NCI-H187 (cell line): ENCODE measurements at places on chromosomes 16 and 17.

GRCh38 chr16:1874854-1875253, 2.9 kb upstream of the MEIOB start:
- DNase-seq = no peak

DNA sequence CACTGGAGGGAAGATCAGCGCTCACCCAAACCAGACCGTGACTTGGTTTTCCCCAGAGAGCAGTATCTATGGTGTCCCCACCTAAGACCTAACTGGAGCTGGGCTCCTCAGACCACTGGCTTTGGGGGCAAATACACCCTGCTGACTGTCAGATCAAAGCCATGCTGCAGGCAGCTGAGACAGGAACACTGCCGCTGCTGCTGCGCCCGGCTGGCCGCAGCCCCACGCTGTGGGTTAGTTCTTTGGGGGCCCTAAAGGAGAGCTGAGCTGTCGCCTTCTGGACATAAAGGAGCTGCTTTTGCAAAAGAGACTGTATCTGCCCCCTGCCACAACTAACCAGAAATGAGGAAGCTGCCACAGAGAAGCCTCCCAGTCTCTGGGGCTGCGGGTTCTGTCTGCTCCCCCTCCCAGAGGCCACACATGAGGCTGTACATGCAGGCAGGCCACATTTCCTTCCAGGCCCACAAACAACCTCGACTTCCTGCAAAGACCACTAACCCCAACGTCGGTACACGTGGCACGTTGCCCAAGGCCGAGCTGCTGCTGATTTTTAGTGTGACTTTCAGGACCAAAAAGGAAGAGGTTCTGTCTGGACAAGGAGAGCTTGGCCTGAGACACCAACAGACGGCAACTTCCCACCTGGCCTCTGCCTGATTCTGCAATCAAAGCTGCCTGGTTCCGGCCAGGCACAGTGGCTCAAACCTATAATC, 18.2 kb upstream of the ABR start:
- no peak for DNase-seq

GRCh38 chr16:28604186-28604565, 5.7 kb downstream of the SULT1A1 start:
- no peak for DNase-seq

DNA sequence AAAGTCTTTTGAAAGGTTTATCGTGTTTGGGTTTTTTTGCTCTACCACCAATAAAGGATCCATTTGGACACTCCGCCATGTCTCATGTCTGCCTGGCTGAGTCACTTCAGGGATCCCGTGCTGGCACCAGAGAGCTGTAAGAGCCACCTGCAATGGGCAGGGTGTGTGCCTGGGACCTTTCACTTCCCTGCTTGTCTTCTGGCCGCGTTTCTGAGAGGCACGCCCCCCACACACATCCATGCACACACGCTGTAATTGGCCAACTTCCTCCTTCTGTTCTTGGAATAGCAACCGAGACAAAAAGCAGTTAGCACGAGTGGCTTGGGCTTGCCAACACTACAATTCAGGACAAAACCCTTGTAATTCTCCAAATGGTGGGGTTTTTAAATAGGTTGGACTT, 9.8 kb upstream of the SOST start:
- no peak for DNase-seq

DNA sequence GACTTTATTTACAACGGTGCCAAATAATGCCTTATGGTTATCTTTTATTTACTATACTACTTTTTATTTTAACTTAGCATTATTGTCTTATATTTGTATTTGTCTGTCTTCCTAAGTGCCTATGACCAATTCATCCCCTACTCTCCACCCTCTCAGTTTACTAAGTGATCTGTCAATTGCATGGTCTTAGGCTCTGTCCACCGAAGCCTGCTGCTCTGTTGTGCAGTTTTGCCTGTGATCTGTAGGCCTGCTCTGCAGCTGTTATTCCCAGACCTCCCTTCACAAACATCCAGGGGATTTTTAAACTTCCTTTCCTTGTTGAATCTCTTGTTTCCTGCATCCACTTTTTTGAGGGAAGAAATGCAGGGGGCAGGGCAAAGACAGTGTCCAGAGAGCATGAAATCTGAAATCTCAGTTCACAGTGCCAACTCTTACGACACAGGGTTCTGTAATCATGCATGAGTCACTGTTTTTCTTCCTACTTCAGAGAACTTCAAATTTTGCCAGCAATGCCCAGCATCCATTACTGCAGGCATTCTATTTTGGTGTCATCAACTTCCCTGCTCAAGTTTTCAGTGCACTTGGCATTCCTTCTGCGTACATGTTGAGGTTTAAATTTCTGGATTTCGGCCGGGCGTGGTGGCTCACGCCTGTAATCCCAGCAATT, 11.4 kb downstream of the SLFN5 start:
- DNase-seq = no peak

- peak; percentile 44 for DNase-seq
Observed at GRCh38 chr16:75087375-75087979, 29.1 kb downstream of the LDHD start.

DNA sequence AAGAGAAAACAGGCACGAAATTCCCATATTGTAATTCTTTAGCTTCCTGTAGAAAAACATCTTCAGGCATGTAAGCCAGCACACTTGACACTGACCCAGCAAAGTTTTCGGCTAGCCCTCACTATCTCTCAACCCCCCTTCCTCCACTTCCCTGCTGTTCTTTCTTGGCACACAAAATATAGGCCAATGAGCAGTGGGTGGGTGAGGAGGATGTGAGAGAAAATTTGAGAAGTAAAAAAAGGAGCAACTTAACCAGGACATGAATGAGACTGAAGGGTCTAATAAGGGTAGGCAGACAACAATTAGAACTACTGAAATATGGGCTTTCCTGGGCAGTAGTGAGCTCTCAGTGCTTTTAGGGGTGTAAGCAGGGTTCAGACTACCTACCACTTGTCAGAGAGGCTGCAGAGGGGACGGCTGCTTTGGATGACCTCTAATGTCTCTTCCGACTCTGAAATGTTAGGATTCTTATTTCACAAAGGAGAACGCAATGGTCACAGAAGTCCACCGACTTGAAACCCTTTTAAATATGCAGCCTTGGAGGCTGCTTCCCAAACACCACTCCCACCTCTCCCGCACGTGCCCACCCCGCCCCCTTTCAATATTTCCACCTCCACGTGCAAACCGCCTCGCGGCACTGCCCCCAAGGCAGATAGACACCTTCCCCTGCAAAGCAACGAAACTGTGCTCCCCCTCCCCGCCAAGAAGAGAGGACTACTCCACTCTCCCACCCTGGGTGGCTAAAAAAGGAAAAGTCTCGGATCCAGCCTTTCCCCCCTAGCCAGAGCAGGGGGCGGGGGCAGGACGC, 889 bp downstream of the MBTD1 start:
- no peak for DNase-seq

DNA sequence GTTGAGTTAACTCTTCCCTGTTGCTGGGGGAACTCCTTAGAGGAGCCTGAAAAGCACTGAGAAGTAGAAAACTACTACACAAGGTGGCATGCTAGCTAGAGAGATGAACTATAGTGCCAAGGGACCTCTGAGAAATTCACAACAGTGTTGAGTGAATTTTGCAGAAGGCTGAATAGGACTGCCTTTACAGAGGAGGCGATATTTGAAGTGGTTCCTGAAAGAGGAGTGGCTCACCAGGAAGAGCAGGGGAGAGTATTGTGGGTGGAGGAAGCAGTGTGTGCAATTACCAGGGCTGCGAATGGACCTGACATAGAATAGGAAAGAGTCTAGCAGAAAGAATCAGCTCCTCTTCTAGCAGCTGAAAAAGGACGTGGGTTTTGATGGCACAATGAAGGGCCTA, 66.4 kb downstream of the CDK5R1 start:
- DNase-seq = peak; percentile 15

- DNase-seq = no peak
Observed at GRCh38 chr17:46154151-46154816, 38.9 kb downstream of the KANSL1 start.

DNA sequence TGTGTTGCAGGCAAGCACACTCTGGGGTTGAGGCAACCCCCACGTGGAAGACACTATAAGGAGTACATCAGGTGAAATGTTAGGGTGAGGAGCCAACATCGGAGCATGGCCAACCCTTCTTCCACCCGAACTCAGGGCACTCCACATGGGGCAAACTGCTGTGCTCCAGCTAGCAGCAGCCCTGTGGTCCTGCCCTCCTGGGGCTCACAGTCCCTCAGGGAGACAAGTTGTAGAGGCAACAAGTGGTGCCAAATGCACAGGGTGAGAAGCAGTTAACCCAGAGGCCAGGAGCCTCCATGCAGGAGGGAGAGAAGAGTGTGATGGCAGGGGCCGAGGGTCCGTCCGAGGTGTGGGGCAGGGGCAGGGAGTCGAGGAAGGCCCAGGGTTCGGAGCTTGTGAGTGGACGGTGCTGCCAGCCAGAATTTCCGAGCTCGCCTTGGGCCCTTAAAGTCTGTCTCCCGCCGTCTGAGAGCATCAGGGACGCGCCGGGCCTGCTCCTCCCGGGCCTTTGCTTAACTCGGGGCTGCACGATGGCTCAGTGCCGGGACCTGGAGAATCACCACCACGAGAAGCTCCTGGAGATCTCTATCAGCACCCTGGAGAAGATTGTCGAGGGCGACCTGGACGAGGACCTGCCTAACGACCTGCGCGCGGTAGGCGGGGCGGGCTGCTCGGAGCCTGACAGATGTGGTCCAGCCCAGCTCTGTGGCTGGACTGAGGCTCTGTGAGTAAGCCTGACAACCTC, 32.3 kb downstream of the ATPAF2 start:
- no peak for DNase-seq

DNA sequence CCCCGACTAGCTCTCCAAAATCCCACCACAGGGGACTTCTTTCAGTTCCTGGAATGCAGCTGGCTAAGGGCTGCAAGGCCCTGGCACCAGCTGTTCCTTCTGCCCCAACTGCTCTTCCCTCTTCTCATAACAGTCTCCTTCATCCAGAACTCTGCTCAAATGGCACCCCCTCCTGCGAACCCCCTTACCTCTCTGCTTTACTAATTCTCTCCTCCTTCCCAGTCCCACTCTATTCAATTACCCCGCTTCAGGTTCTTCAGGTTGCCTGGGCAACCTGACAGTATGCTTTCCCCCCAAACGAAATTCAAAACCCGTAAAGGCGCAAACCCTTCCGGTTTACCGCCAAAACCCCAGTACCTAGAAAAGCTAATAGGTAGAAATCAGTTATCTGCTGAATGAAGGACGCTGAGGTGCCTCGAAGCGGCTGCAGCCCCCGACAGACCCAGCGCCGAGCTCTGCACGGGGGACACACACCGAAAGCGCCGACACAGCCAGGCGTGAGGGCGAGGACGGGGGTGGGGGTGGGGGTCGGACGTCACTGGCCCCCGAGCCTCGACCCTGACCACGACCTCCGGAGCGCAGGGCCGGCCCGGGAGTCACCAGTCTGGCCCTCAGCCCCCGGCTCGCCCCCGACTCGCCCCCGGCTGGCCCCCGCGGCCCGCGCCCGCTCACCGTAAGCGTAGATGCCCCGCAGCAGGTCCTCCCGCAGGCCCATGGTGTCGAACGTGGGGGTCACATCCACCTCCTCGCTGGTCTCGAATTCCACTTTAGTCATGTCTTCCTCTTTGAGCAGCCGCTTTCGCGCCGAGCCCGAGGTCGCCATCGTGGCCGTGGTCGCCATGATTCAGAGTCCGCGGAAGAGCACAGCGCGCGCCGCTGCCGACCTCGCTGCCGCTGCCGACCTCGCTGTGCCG, 550 bp downstream of the EIF4A3 start:
- DNase-seq = no peak

DNA sequence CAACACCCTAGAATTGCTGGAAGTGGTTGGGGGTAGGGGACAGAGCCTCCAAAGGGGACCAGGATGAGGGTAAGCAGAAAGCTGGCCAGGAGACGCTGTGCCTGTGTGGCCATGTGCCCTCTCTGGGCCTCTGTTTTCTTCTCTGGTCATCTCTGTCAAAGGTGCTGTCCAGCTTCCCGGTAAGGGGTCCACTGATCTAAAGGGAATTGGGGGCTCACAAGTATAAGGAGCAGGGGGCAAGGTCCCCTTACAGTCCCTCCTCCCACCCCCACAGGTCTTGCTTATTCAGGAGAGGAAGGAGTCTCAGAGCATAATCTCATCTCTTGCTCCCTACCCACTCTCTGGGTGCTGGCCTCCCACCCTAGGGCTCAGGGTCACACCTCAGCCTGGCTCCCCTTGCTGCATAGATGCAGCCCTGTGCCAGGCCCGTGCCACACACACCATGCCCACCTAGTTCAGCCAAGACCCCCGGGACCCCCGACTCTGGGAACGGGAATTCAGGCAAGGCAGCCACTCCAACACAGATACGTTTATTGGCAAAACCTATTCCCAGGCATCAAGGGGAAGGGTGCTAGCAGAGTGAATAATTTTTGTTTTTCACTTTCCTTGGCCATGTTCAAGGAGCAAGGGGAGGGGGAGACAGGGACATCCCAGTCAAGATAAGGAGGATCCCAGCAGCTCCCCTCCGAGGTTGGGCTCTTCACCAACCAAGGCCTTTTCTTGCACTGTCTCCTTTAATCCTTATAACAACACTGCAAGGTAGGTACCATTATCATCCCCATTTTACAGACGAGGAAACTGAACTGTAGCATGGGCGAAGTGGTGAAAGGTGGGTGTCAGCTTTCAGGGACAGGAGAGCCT, 19.8 kb downstream of the SLC4A1 start:
- DNase-seq = no peak

GRCh38 chr17:7293816-7294613, 424 bp downstream of the YBX2 start:
- no peak for DNase-seq

DNA sequence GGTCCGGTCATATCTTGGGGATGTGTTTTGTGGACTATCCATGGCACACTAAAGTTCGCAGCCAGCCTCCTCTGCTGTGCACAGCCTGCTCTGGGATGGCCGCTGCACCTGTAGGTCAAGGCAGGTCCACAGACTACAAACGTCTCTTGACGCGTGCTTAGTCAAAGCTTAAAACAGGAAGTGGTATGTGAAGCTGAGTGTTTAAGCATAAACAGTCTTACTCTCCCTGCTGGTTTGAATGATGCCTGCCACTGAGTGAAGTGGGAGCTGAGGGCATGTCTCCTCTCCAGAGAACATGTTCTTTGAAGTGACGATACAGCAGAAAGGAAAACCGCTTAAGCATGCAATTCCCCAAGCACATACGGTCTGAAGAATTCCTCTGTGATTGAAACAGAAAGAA, 365.6 kb downstream of the SLC39A11 start:
- DNase-seq = peak; percentile 44

- peak; percentile 55 for DNase-seq
Observed at GRCh38 chr17:51590071-51590656, 329.8 kb downstream of the UTP18 start.

DNA sequence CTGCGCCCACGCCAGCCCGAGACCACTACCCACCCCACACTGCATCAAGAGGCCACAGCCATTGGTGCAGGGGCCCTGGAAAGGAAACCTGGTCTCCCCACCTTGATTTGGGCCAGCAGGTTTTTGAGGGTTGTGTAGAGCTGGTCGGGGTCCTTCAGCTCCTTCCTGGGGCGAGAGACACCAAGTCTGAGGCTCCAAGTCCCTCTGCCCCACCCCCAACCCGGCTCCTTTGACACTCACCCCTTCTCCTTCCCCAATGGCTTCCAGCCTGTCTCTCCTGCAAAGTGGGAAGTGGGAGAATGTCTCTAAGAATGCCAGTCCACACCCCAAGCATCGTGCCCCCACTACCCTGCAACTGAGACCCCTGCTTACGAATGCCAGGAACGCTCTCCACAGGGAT, 1.6 kb upstream of the DHX58 start:
- DNase-seq = no peak

- DNase-seq = no peak
Observed at GRCh38 chr16:11136600-11136999, 119.4 kb downstream of the SOCS1 start.
